ENCODE measurements at places on chromosomes 5 and 9. TPM values are rescaled to one million over a fixed set of nuclear protein-coding genes. Genes with fewer than 3 reads are reported as not detected.

GRCh38 chr5:57687596-57687995 lies 205.0 kb upstream of the ACTBL2 start:
- no peak for DNase-seq

CCDC183 gene
- 0.88 TPM for total RNA-seq

GCNT4 gene
- not detected for total RNA-seq

PPP3R2 gene
- total RNA-seq = not detected

PCDHB16 gene
- not detected for total RNA-seq

PTGS1 gene
- 2.2 TPM for total RNA-seq

GRCh38 chr5:109725135-109725534 lies 35.4 kb downstream of the MAN2A1 start:
- DNase-seq = no peak
